Stimulated activated memory B cell treated with anti-CD40 and anti-IgM and Interleukin-4, amounts not matched to agents 10 μg/mL and 1 μg/mL and 100 μg/mL, for 72 hours (primary cell): ENCODE measurements at places on chromosomes 1 and 21.
A peak's percentile ranks its signal among the peaks of the same experiment; 100 is the strongest.

GRCh38 chr1:164774413-164774812 lies 215.4 kb downstream of the PBX1 start:
- ATAC-seq = no peak

DNA sequence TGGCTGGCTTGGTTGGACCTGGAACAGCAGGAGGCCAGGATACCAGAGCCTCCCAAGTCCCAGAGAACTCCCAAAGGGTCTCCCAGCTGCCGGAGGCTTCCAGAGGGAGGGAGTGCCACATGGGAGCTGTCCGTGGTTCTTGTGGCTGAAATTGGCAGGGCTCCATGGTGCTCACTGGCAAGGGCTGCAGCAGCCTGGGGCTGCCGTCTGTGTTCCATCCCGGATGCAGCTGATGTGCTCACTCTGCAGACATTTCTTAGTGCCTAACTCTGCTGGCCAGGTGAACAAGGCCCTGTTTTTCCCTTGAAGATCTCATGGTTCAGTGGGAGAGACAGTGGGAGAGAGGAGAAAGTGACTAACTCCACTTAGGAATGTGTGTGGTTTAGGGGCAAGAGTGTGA lies 261.1 kb downstream of the CAMTA1 start:
- no peak for ATAC-seq

- no peak for ATAC-seq
These were observed 21.4 kb downstream of the PRRC2C start for GRCh38 chr1:171506525-171507304.

GRCh38 chr1:64308866-64309265 lies 105.4 kb downstream of the UBE2U start:
- no peak for ATAC-seq

GRCh38 chr1:44157903-44158302 lies 16.5 kb upstream of the KLF18 start:
- ATAC-seq = no peak

- ATAC-seq = peak; percentile 83
These were observed 27.8 kb upstream of the FMO4 start for GRCh38 chr1:171286032-171286705.

DNA sequence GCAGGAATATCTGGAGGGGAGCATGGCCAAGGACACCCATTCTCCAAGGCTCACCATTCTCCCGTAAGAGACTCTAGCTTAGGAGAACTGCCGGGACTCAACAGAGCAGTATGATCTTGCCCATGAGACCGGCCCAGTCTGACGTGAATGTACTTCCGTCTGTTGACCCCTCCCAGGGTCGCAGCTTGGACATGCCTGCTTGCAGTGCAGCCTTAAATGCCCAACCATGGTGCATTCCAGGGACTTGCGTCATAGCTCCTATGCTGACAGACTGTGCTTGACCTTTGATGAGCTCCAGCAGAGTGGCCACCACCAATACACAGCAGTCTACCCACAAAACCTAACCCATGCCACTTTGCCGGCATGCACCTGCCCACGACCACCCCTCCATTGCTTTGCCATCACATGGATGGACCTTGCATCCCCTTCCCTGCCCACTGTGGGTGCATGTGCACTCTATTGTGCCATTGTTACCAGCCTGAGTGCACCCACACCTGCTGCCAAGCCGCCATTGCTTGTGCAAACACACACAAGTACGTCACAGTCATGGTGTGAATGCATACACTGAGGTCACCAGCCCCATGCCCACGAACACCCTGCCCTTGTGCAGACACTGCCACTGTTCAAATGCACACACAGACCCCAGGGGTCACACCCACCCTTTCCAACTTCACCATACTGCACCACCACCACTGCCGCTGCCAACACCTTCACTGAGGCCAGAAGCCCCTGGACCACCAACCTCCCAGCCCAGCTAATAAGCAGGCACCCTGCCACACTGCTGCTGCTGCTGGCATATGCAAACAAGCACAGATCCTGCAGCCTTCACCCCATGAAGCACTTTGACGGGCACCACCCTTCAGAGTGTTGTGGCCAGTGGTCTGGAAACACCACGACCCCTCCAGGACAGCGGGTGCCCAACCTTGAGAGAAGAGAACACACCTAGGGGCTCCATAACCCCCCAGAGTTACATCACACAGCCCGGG lies 1141.3 kb downstream of the BRINP3 start:
- ATAC-seq = peak; percentile 8

DNA sequence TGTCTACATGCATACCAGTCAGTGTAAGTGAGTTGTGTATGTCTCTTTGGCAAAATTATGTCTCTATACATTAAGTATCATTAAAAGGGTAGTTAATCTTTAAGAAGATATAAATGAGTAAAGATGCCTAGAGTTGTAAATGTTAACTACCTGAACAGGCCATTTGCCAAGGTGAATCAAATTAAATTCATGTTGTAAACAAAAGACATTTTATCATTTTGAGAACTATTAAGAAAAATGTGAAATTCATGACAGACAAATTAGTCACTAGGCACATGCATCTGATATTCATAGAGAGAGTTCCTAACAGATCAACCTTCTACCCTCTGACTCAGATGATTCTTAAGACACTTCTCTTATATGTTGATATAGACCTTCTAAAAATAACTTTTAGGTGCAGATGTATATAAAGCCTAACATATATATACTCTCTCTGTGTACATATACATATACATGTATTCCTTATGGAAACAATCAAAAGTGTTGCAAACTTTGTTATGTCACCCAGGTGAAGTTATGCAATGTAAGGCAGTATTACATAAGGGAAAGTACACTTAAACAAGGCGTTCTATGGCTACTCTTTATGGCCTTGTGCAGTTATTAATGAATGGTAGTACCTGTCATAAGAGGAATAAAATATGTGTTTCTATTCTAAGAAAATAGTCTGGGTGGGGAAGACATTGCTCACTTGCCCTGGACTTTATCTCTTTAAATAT lies at the start of gene TMPRSS15:
Gene TMPRSS15 (minus strand): TSS at position 51 of the 716 bp plus-strand sequence. CDS start 163 bp downstream, outside the sequence.
- no peak for ATAC-seq

- ATAC-seq = peak; percentile 96
These were observed 17.2 kb upstream of the BEND5 start for GRCh38 chr1:48793863-48794262.

GRCh38 chr1:3716351-3716750 lies 35.9 kb upstream of the CCDC27 start:
- ATAC-seq = no peak

- ATAC-seq = no peak
These were observed 161.0 kb downstream of the ZNF326 start for GRCh38 chr1:90155721-90156487.

DNA sequence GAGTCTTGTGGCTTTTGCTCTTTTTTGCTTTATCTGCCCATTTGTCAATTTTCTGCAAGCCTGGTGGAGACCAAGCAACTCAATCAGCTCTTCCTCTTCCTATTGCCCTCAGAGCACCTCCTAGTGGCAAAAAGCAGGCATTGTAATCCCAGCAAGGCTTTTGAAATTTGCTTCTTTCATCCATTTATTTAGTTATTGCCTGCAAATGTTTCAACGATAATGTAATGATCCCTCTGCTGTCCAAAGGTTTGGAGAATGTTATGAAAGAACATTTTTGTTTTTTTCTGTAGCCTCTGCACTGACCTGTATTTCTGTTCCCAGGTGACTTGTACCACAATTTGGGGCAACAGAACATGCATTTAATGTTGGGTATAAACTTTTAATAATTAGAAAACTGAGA lies 127.8 kb downstream of the GABPA start:
- ATAC-seq = no peak

GRCh38 chr1:52856026-52856425 lies 13.5 kb downstream of the ZYG11A start:
- ATAC-seq = no peak

GRCh38 chr1:159444511-159444910 lies 5.0 kb downstream of the OR10J1 start:
- ATAC-seq = no peak

- no peak for ATAC-seq
These were observed 8.2 kb upstream of the AVPR1B start for GRCh38 chr1:206125346-206125745.

DNA sequence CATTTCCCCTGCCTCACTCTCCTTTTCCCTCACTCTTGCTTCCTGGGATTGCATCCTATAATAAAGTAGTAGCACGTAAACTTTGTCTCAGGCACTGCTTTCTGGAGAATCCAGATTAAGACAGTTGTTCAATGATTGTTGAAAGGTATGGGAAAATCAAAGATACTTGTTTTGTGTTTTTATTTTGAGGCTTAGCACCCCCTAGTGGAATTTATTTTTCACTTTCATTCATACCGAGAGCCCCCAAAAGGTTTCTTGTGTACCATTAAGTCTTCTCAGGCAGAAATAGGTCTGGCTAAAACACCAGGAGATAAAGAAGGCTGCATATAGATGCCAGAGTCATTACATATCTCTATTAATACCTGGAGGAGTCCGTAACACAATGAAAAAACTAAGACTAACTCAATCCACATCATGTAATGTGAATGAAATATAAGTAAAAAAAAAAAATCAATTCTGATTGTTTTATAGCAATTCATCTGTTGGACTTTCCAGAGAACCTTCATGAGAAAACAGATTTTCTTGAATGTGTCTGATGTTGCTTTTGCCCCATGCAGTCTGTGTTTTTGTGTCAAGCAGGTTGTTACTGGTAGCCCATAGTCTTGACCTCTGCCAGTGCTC lies 103.5 kb downstream of the RPE65 start:
- ATAC-seq = no peak

GRCh38 chr1:233479110-233479890 lies 134.6 kb upstream of the KCNK1 start:
- ATAC-seq = no peak

GRCh38 chr1:115423776-115424175 lies 85.7 kb upstream of the NGF start:
- no peak for ATAC-seq

DNA sequence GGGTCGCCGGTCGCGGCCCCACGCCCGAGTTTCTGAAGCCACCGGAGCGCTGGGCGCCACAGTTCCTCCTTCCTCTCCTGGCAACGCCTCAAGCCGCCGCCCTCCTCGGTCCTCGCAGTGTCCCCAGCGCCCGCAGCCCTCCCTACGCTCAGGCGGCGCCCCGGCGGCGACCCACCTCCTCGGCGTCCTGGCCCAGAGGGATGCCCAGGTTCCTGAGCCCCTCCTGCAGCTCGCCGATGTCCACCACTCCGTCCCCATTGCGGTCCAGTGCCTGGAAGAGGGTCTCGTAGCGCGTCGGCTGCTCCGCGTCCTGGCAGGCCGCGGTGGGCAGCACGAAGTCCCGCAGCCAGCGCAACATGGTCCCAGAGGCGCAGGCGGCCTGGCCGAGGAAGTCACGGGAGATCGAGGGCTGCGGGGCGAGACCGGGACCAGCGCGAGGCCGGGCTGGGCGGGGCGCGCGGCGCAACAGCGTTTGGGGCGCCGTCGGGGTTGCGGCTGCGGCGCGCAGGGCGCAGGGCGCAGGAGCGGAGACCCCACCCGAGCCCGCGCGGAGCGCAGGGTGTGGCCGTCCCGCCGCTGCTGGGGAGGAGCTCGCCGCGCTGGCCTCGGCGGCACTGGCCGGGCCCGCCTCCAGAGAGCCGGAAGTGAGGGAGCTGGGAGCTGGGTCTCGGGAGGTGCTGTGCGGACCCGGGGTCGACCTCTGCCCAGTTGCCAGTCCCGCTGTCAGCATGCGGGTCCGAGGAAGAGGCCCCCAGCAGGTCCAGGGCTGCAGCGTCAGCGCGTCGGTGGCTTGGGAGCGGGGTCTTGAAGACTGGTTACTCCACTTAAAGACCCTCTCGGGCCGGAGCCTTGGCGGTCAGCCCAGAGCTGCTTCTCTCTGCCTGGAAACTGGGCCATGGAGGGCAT lies at the start of gene SLC25A24:
Gene SLC25A24 (minus strand): TSS at position 563 of the 906 bp plus-strand sequence. CDS start 205 bp downstream, at position 358.
- peak; percentile 99 for ATAC-seq

GRCh38 chr1:205672395-205672889 lies 7.9 kb downstream of the SLC45A3 start:
- no peak for ATAC-seq

DNA sequence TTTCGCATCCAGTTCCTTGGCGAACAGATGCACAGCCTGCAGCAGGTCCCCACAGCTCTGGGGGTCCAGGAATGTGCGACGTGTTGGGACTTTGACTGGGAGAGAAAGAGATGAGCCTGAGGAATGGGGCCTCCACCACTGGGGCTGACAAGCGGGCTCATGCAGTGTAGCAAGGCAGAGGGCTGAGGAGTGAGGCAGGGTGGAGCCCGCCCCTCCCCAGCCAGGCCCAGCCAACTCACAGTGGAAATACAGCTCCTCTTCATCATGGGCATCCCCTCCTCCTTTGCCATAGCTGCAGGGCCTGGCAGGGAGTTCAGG lies 30.7 kb downstream of the CDCA8 start:
- no peak for ATAC-seq
